Spleen (tissue), 13 donors: ENCODE measurements at places on chromosomes 1 and 21.

DNA sequence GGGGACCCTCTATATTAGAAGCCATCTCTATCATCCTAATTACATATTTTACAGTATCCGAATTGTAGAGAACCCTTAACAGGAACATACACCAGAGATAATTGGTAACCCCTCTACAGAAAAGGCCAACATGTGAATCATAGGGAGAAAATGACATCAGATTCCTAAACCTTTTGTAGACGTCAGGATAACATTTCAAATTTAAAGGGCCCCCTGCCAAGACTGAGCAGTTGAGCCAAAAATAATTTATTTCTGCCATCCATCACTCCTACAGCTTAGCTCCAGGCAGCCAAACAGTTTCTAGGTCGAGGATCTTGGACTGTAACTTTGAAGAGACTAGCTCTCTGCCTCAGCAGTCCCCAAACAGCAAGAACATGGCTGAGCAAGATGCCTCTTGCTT, 21.2 kb downstream of the ZNF697 start:
- DNase-seq: no peak

GRCh38 chr1:207997486-207998268, 86.8 kb upstream of the CD34 start:
- DNase-seq: no peak

DNA sequence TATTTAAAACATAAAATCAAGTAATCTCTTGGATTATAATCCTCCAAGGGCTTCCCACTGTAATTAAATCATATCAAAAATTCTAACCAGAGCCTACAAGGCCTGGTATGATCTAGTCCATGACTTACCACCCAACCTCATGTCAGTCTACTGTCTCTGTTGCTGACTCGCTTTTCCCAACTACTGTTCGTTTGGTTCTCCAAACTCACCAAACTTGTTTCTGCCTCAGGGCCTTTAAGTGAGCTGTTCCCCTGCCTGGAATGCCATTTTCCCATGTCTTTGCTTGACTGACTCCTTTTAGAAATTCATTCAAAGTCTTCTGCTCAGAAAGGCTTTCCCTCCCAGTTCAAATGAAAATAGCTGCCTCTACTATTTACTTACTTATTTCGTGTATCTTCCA, 95.9 kb downstream of the ZC3H11B start:
- DNase-seq: no peak

DNA sequence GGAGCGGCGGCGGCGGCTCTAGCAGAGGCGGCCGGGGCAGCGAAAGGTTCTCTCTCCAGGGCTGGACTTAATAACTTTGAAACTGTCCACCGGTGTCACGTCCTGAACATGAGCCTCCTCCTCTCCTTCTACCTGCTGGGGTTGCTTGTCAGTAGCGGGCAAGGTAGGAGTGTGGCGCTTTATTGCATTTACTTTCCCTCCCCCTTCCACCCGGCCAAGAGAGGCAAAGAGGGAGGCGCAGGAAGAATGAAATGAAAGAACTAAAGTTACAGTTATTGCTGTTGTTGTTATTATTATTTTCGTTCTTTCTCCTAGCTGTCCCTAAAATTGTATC, 214 bp downstream of the NCAM2 start:
- DNase-seq: no peak

DNA sequence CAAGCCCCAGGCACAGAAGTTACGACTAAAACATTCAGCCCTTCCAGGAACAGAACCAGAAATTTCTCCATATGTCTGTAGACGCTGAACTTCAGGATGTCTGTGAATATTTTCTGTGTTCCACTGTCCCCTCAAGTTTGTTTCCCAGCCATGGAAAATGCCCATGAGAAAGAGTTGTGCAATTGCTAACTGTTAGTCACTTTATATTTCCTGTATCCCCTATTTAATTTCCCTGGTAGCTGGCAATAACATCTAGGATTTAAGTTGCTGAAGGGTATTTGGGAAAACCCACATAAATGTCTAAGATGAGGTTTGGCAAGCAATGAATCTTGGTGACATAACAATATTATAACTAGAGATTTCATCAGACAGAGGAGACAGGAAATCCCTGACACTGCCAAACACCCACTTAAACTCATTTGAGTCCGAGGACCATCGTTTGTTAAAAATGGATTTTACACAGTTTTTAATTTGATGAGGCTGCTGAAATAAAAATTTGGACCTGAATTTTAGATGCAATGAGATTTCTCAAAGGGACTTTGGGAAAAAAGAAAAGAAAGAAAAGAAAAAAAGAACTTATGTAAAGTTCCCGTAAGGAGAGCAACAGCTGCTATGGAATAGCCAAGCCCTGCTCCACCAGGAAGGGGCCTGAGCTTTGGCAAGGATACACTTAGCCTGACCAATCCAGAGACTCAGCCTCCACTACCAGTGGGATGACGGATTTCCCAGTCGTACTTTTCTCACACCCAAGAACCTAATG, 21.8 kb upstream of the ERRFI1 start:
- DNase-seq: no peak

DNA sequence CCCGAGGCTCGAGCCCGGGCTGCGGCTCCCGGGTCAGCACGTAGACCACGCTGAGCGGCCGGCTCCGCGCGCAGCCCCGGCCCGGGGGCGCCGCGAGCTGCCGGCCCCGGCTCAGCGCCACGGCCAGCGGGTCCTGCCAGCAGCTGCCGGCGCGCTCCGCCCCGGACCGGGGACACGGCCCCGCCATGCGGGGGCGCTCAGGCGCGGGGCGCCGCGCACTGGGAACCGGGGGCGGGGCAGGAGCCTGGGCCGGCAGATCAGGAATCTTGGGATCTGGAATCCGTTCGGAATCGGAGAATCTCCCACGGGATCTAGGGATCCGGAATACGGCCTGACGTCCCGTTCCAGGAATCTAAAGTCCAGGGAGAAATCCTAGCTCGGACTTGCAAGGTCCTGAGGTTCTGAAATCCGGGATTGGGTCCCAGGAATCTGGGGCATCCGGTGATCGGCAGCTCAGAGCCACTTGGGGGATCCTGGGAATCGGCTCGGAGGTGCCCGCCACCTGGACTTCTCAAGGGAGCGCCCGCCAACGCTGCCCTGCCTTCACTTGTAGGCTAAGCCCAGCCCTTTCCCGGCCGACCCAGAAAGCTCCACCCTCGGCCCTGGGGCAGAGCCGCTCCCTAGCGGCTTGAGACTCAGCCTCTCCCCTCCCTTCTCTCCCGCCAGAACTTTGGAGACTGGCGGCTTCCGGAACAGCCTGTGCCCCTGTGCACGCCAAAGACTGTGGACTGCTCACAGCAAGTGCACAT, at the start of gene MAP3K6:
Gene MAP3K6 (minus strand): TSS at position 551 of the 749 bp plus-strand sequence. CDS start 364 bp downstream, at position 187.
- peak; percentile 91 for DNase-seq

- peak; percentile 11 for DNase-seq
Measured at GRCh38 chr21:42433946-42434551, 30.3 kb downstream of the UBASH3A start.

DNA sequence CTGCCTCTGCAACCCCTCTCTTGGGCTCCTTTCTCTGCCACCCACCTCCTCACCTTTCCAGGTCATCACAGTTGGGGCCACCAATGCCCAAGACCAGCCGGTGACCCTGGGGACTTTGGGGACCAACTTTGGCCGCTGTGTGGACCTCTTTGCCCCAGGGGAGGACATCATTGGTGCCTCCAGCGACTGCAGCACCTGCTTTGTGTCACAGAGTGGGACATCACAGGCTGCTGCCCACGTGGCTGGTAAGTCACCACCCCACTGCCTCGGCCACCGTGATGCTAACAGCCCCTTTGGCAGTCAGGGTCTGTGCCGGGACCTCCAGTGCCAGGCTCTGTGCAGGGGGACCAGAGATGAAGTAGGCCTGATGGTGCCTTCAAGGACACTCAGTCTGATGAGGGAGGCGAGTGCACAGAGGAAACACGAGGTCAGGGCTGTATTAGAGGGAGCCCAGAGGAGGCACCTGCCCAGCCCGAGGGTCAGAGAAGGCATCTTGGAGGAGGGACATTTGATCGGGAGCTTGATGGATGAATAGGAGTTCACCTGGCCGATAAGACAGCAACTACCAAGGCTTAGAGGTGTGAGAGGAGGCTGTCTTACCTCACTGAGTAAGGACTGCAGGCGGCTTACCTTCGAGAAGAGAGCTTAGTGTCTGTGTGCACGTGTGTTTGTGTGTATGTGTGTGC, 18.1 kb downstream of the PCSK9 start:
- peak; percentile 69 for DNase-seq

- no peak for DNase-seq
Measured at GRCh38 chr1:225207791-225208190, 220.0 kb downstream of the LBR start.

DNA sequence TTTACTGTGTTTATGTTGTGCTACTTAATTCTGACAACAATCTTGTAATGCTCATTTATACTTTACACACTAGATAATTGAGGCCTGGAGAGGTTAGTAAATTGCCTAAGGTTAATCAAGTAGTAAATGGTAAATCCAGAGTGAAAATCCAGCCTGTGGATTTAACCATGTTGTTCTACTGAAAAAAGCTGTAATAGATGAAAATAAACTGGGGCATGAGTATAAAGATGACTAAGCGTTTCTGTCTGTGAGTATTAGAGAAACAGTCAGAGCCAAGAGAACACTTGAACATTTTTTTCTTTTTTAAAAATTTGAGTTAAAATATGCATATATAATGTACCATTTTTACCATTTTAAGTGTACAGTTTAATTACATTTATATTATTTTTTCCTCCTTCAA, 47.9 kb upstream of the LEPR start:
- DNase-seq: no peak

GRCh38 chr1:206001476-206001888, 1.7 kb downstream of the RAB7B start:
- no peak for DNase-seq

- no peak for DNase-seq
Measured at GRCh38 chr1:17066361-17067068, 12.7 kb upstream of the SDHB start.
